Endothelial cell (in vitro differentiated cells): ENCODE measurements at places on chromosomes 6 and 20.

- no peaks in the 10 kb centered on the region for H3K36me3 ChIP-seq
- peaks cover 1% of the 10 kb centered on the region for H3K27me3 ChIP-seq
- H3K4me1 ChIP-seq = no peaks in the 10 kb centered on the region
- H3K4me3 ChIP-seq = no peak overlapping the region
- no peak for DNase-seq
Observed at GRCh38 chr6:109939654-109940053, 38.5 kb upstream of the GPR6 start.

DNA sequence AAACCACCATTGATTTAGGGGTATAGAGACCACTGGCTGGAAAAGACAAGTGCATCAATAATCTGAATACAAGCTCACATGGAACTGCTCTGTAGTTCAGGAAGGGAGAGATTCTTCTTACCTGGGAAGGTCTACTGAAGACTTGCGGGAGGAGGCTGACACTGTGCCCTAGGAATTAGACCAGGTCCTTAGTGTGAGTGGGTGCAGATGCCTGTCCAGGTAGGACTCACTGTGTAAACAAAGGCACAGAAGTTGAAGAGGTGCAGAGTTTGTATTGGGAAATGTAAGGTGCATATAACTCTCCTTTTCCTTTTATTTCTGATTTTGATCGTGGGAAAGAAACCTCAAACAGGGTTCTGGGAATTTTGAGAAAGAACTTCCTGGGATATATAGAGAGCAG is 66.8 kb downstream of the DAAM2 start:
- H3K27me3 ChIP-seq = peaks cover 8% of the 10 kb centered on the region
- no peak overlapping the region for H3K27ac ChIP-seq
- DNase-seq = no peak
- no peak overlapping the region for H3K4me3 ChIP-seq

- no peaks in the 10 kb centered on the region for H3K27me3 ChIP-seq
- H3K27ac ChIP-seq = no peak overlapping the region
- H3K4me3 ChIP-seq = no peak overlapping the region
- H3K36me3 ChIP-seq = no peaks in the 10 kb centered on the region
- peaks cover 13% of the 10 kb centered on the region for H3K4me1 ChIP-seq
Observed at GRCh38 chr6:33850296-33850695, 46.5 kb upstream of the MLN start.

DNA sequence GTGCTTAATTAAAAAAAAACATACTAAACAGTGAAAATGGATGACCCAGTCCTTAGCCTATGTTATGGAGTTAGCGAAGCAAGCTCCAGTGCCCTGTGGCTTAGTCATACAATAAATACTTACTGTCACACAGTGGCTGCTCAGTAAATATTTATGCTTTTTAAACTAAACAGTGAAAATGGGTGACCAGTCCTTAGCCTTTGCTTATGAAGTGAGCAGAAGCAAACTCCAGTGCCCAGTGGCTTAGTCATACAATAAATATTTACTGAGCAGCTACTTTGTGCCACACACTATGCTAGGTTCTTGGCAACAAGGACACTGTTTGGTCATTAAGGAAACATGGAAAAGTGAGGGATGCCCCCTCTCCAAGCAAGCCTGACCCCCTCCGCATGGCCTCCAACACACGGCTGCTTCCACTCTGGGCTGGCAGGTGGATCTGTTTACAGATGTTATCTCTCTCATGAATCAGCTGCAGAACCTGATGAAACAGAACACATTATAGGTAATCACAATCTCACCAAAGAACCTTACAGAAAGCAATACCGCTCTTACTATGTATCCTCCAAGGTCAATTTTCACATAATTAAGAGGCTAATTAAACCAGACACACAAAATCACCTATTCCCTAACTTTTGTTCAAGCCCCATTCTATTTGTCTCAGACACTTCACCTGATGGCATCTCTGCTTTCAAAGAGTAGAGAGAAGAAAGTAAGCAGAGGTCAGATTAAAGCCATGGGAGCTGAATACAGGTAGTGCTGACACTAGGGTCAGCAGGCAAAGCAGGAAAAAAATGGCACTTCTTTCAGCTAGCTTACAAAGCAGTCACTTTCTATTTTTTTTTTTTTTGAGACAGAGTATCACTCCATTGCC is 27.3 kb downstream of the CDK5RAP1 start:
- no peak for DNase-seq
- H3K4me3 ChIP-seq = peak overlapping the region; percentile 7
- peaks cover 31% of the 10 kb centered on the region for H3K36me3 ChIP-seq
- no peaks in the 10 kb centered on the region for H3K4me1 ChIP-seq
- H3K27ac ChIP-seq = no peak overlapping the region
- no peaks in the 10 kb centered on the region for H3K27me3 ChIP-seq

DNA sequence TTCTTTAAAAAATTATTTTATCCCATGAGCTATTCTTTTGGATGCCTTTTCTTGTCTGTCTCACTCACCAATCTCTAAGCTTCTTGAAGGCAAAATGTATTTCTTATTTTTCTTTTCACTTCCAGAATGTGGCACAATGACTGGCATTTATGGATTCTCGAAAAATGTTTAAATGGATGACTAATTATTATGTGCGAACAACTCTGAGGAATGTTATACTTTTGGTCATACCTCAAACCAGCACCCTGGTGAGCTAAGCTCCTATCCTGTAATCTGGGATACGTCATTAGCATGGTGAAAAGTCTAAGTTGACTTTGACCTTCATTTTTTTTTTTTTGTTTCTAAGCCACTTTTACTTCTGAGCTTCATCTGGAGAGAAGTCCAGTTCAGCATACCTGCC is 214.0 kb upstream of the CEP162 start:
- no peaks in the 10 kb centered on the region for H3K27me3 ChIP-seq
- H3K27ac ChIP-seq = no peak overlapping the region
- H3K36me3 ChIP-seq = no peaks in the 10 kb centered on the region
- DNase-seq = no peak

GRCh38 chr6:116287689-116288282 is 8.1 kb upstream of the TSPYL1 start:
- no peaks in the 10 kb centered on the region for H3K4me1 ChIP-seq
- H3K36me3 ChIP-seq = no peaks in the 10 kb centered on the region
- no peaks in the 10 kb centered on the region for H3K27me3 ChIP-seq
- no peak for DNase-seq
- H3K4me3 ChIP-seq = no peak overlapping the region
- H3K27ac ChIP-seq = no peak overlapping the region

- no peak for DNase-seq
- peaks cover 6% of the 10 kb centered on the region for H3K36me3 ChIP-seq
- H3K27me3 ChIP-seq = peaks cover 9% of the 10 kb centered on the region
- peaks cover 39% of the 10 kb centered on the region for H3K4me1 ChIP-seq
- H3K4me3 ChIP-seq = peak overlapping the region; percentile 47
Observed at GRCh38 chr20:4828830-4829513, 107.3 kb downstream of the PRND start.

- no peaks in the 10 kb centered on the region for H3K4me1 ChIP-seq
- no peak overlapping the region for H3K4me3 ChIP-seq
- H3K36me3 ChIP-seq = peaks cover 10% of the 10 kb centered on the region
- H3K27me3 ChIP-seq = peaks cover 10% of the 10 kb centered on the region
Observed at GRCh38 chr6:5814116-5814515, 192.6 kb downstream of the NRN1 start.

DNA sequence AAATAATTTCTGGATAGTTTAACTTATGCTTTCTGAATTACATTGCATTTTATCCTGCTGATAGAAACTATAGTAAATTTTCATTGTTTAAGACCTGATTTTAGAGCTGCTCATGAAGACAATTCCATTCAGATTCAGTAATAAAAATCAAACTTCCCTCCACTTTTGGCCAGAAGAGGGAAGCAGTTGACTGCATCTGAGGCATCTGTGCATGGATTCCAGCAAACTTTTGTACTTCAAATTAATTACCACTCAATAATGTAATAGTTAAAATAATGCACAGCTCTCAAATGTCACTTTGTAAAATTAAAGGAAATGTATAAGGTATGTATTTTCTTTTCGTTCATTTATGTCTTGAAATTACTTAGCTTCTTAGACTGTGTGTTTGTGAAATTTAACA is 64.2 kb upstream of the SLC35B3 start:
- DNase-seq = peak; percentile 15
- no peak overlapping the region for H3K4me3 ChIP-seq
- no peaks in the 10 kb centered on the region for H3K36me3 ChIP-seq
- H3K27ac ChIP-seq = no peak overlapping the region
- no peaks in the 10 kb centered on the region for H3K27me3 ChIP-seq

DNA sequence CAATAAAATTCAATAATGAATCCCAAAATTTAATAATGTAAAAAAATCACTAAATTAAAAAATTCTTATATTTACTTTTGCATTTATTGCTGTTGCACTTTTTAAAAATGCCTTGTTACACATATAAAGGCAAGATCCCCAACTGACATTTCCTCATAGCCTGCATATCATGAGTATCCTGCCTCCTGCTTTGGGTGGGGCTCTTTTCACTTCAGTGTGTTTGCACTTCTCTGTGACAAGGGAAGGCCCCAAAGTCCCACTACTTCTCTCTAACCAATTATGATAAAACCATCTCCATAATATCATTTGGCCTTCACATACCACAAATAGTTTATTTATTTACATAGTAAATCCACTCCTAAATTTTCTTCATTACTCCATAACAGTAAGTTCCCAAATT is 446.1 kb upstream of the MARCKS start:
- no peak overlapping the region for H3K4me3 ChIP-seq
- no peaks in the 10 kb centered on the region for H3K36me3 ChIP-seq
- H3K27ac ChIP-seq = no peak overlapping the region
- no peak for DNase-seq
- H3K27me3 ChIP-seq = no peaks in the 10 kb centered on the region
- peaks cover 6% of the 10 kb centered on the region for H3K4me1 ChIP-seq

- no peak overlapping the region for H3K27ac ChIP-seq
- H3K36me3 ChIP-seq = peaks cover 36% of the 10 kb centered on the region
- peaks cover 7% of the 10 kb centered on the region for H3K27me3 ChIP-seq
- no peak overlapping the region for H3K4me3 ChIP-seq
- DNase-seq = no peak
Observed at GRCh38 chr6:2899596-2899995, 3.5 kb downstream of the SERPINB9 start.

DNA sequence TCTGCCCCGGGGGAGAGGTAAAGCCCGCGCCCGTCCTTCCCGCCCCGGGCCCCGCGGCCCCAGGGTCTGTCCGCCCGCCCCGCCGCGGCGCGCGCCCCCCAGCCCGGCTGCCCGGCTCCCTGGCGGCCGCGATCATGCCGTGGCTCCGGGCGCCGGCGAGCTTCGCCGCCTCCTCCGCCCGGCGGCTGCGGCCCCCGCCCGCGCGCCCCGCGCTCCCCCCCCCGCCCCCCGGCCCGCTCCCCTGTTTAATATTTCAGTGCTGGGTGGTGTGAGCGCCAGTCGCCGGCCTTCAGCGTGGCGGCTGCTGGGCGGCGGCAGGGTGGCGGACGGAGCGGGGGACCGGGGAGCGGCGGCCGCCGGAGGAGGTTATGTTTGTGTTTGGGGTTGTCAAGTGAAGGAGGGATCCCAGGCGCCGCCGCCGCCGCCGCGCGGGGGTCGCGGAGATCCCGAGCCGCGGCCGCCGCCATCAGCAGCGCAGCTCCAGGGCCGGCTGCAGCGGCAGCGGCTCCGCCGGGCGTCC is at the start of gene HIVEP1:
Gene HIVEP1 (plus strand): TSS at position 275 of the 520 bp plus-strand sequence. CDS start 3,317 bp downstream, outside the sequence.
- H3K4me3 ChIP-seq = peak within 1 kb of the TSS; percentile 98
- H3K27ac ChIP-seq = peak within 1 kb of the TSS; percentile 98
- H3K27me3 ChIP-seq = peaks cover 14% of the 10 kb centered on the region
- H3K36me3 ChIP-seq = peaks cover 5% of the 10 kb centered on the region

- H3K4me1 ChIP-seq = peaks cover 11% of the 10 kb centered on the region
- no peaks in the 10 kb centered on the region for H3K36me3 ChIP-seq
- DNase-seq = no peak
- H3K27ac ChIP-seq = no peak overlapping the region
- no peak overlapping the region for H3K4me3 ChIP-seq
Observed at GRCh38 chr20:12049125-12049524, 131.4 kb downstream of the BTBD3 start.

GRCh38 chr6:168307015-168307694 is 12.4 kb downstream of the DACT2 start:
- peaks cover under 1% of the 10 kb centered on the region for H3K4me1 ChIP-seq
- H3K27ac ChIP-seq = no peak overlapping the region
- H3K27me3 ChIP-seq = peaks cover 6% of the 10 kb centered on the region

DNA sequence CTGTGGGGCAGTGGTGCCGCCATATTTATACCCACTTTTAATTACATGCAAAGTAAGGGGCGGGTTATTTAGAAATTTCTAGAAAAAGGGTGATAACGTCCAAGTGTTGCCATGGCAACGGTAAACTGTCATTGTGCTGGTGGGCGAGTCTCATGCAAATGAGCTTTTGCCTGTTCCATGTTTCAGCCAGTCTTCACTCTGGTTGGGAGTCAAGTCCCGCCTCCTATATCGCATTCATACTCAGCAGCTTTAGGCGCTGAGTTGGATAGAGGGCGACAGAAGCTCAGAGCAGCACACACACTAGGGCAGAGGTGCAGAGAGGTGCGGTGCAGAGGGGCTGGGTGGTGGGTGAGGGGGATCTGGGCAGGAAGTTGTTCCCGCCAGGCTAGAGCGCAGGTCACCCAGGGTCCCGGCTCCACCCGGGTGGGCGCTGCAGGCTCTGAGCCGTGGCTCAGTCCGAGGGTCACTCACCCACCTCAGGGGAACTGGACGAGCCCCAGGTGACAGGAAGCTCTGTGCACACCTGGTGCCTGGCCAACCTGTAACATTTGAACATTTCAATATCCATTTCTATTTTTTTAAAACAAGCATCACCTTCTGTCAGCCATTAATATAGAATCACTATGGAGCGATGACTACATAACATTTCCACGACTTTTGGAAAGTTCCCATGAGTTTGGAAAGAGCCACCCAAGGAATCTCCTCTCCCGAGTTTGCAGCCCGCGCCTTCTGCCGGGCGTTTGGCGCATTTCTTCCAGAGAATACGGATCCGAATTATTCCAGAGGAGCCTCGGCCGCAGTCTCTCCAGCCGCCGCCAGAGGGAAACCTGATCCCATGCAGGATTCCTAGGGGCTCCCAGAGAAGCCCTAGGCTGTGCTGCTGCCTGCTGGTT is 89.1 kb upstream of the PHACTR3 start:
- no peak overlapping the region for H3K27ac ChIP-seq
- no peaks in the 10 kb centered on the region for H3K36me3 ChIP-seq
- H3K27me3 ChIP-seq = peaks cover 2% of the 10 kb centered on the region
- peak; percentile 91 for DNase-seq

DNA sequence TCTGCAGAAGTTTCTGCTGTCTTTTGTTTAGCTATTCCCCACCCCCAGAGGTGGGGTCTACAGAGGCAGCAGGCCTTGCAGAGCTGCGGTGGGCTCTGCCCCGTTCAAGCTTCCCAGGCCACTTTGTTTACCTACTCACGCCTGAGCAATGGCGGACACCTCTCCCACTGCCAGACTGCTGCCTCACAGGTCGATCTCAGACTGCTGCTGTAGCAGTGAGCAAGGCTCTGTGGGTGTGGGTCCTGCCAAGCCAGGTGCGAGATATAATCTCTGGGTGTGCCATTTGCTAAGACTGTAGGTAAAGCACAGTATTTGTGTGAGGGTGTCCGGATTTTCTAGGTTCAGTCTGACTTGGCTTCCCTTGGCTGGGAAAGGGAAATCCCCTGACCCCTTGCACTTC is 23.6 kb upstream of the ZNF337 start:
- no peak for DNase-seq
- peaks cover 14% of the 10 kb centered on the region for H3K36me3 ChIP-seq
- peaks cover 5% of the 10 kb centered on the region for H3K4me1 ChIP-seq
- H3K27ac ChIP-seq = no peak overlapping the region
- H3K4me3 ChIP-seq = no peak overlapping the region
- H3K27me3 ChIP-seq = no peaks in the 10 kb centered on the region
